Fibroblast of lung (primary cell): ENCODE measurements at places on chromosomes 5 and 9.

DNA sequence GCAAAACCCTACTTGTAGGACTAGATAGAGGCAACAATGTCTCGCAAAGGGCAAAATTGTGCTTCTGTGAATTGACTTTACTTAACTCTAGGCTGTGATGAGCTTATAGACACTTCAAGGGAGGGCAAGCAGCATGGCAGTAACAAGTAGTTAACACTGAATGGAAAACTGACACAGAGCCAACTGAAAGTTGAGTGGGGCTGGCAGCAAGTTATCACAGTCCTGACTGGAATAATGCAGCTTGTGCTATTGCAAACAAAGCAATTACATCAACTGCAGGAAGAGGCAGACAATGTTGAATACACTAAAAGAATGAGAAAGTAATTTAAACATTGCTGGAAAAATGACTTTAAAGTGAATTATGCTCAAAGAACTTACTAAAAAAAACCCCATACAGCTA lies 62.2 kb downstream of the RNF38 start:
- DNase-seq: peak; percentile 11

GRCh38 chr5:17415321-17415758 lies 82.7 kb upstream of the TAF11L2 start:
- no peak for DNase-seq

DNA sequence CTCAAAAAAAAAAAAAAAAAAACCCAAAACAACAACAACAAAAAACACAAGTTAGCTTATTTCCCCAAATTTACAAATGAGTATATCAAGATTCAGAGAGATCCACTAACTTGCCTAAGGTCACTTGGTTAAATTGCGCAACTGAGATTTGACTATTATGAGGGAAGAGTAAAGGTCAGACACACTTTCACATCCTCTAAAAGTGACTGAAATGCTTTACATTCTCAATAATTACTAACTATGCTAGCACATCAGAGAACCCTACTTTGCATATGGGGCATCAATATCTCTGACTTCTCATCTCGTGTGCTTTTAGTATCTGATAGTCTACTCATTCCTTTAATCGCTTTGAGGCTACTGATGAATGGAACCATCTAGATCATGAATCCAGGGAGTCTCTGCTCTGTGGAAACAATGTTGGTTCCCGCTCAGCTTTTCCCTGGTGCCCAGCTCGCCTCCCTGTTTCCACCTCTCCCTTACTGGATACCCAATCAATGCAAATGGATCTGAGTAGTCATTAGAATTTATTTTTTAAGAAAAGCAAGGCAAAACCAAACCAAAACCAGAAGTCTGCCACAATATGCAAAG lies 182.1 kb upstream of the TRIM32 start:
- no peak for DNase-seq

- DNase-seq: no peak
Observed at GRCh38 chr5:170342153-170342725, 44.7 kb upstream of the LCP2 start.
